ENCODE measurements at places on chromosomes 16 and 17. TPM values are rescaled to one million over a fixed set of nuclear protein-coding genes. Genes with fewer than 3 reads are reported as not detected.

DNA sequence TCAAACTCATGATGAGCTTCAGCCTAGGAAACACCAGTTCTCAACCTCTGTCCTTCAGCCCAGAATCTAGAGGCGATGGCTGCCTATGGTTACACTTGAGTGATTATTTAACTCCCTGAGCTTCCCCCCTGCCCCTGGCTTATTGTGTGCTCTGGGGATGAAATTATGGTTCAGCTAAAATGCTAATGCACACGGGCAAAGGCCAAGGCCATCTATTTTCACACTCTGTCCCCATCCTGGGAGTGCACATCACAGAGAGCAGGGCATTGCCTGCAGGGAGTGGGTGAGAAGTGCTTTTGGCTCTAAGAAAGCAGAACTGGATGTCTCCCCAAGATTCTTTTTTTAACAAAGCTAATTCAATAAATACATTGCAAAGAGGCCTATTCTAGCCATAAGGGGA is 21.6 kb upstream of the CACNG5 start:
- no peaks in the 10 kb centered on the region for H3K36me3 ChIP-seq
- no peak overlapping the region for H3K4me3 ChIP-seq
- DNase-seq = no peak
- H3K27me3 ChIP-seq = no peaks in the 10 kb centered on the region
- H3K4me1 ChIP-seq = 0 out of 2 replicates have a peak, but pooled peaks cover 2% of the 10 kb centered on the region

DNA sequence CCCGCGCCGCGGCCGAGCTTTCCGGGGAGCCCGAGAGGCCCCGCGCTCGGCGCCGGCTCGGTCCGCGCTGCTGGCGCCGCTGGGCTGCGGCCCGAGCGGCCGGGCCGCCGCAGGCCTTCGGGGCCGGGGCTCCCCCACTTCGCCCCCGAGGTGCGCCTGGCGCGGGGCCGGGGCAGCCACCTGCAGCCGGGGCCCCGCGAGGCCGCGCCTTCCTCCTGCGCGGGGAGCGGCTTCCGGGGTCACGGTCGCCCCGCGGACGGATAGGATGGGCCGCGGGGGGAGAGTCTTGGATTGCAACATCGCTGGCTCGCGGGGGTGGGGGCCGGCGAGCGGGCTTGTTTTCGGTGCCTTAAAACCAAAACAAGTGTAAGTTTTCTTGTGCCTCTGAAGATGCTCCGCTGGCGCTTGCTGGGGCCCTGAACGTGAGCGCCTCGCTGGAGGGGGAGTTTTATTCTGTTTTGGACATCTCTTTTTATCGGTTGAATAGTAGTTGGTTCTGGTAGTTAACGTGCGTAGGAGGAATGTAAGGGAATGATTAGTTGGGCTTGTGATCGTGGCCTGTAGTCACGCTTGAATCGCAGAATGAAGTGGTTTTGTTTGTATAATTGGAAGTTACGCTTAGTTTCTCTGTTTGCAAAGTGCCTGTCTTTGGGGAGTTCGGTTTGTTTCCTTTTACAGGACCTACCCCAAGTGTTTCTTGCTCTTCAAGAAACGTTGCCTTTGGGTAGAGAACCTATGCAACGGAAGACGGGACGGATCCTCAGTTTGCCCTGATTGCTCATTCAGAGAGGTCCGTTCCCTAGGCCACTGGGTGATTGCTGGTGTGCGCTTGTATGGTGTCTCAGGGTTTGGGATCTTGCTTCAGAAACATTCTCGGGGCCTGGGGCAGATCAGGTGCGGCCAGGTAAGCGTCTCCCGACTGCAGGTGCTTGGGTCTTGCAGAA is 724 bp downstream of the UBE2I start:
- peaks cover 18% of the 10 kb centered on the region for H3K4me1 ChIP-seq
- DNase-seq = peak; percentile 77
- H3K27ac ChIP-seq = peak overlapping the region; percentile 62
- H3K36me3 ChIP-seq = peaks cover 13% of the 10 kb centered on the region
- H3K4me3 ChIP-seq = peak overlapping the region; percentile 91

DNA sequence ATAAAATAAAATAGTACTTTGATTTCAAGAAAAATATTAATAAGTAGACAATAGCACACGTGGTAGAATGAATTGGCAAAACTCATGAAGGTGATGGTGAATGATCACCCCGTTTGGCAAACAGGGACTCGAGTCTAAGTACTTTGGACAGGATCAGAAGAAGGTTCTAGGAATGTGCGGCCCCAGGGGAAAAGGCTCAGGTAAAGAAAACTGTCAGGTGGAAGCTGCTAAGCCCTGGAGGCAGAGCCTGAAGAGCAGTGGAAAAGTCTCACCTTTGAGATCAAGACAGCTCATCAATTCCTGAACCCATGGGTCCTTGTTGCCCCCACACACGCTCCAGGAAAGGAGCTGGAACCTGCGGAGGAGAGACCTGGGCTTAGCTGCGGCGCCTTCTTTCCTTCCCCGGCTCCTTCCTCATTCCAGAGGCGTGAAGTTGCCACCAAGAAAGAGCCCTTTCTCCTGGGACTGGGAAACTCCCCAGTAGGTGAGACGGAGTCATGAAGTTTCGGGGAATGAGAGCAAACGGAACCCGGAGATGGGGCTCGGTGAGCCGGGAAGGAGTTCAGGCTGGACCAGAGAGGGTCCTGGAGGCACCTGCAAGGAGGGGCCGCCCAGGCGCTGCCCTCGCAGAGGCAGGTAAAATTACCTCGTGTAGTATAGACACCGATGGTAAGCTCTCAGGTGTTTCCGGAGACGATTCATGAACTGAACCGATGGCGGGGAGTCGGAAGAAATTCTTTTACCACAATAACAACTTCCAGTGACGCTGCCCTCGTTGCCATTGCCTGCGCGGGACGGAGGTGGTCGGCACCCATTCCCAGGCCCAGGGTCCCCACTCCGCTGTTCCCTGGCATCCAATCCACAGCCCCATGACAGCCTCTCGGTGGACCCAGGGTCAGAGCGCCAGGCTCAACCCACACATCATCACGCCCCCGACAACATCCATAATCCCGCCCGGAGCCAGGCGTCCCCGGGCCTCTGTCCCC is 1.2 kb upstream of the ZMYND15 start:
- peak; percentile 34 for DNase-seq
- H3K27ac ChIP-seq = no peak overlapping the region
- H3K36me3 ChIP-seq = no peaks in the 10 kb centered on the region
- peak overlapping the region; percentile 74 for H3K4me3 ChIP-seq
- H3K27me3 ChIP-seq = peaks cover 4% of the 10 kb centered on the region
- peaks cover 16% of the 10 kb centered on the region for H3K4me1 ChIP-seq

DNA sequence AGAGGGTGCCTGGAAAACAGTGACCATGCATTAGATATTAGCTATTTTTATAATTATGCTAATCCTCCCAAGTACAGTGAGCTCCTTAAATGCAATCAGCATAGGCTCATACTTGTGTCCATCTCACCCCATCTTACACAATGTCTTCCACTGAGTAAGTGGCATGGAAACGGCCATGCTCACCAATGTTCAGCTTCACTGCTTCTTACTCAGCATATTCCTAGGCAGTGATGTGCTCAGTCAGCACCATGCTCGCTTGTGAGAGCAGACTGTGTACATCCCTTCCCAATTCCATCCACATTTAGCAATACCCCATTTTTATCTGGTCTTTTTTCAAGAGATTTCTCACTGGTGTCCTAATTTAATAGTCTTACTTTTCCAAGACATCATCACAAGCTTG is 454.8 kb upstream of the SOX9 start:
- H3K36me3 ChIP-seq = no peaks in the 10 kb centered on the region
- no peak for DNase-seq
- H3K4me1 ChIP-seq = no peaks in the 10 kb centered on the region
- H3K27me3 ChIP-seq = peaks cover 3% of the 10 kb centered on the region

DNA sequence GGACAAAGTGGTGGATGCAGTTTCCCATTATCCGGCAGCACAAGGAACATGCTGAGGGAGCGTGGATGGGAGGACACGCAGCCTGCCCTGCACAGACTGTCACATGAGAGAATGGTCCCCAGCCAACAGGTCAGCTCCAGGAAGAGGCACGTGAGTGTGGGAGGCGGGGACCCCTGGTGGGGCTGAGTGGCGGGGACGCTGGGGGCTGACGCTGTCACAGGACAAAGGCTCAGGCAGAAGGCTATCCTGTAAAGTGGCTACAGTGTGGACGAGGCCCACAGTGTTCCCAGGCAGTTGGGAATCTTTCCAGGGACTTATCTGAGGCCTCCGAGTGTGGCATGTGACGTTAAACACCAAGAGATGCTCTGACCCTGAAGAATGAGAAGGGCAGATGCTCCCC is 30.4 kb downstream of the MBTPS1 start:
- H3K4me3 ChIP-seq = peak overlapping the region; percentile 33
- H3K27me3 ChIP-seq = no peaks in the 10 kb centered on the region
- peaks cover 32% of the 10 kb centered on the region for H3K36me3 ChIP-seq
- H3K4me1 ChIP-seq = peaks cover 54% of the 10 kb centered on the region
- no peak for DNase-seq

- H3K36me3 ChIP-seq = no peaks in the 10 kb centered on the region
- H3K27ac ChIP-seq = no peak overlapping the region
- DNase-seq = no peak
- H3K4me1 ChIP-seq = no peaks in the 10 kb centered on the region
These were observed 10.2 kb downstream of the RAB11FIP4 start for GRCh38 chr17:31401456-31402254.

DNA sequence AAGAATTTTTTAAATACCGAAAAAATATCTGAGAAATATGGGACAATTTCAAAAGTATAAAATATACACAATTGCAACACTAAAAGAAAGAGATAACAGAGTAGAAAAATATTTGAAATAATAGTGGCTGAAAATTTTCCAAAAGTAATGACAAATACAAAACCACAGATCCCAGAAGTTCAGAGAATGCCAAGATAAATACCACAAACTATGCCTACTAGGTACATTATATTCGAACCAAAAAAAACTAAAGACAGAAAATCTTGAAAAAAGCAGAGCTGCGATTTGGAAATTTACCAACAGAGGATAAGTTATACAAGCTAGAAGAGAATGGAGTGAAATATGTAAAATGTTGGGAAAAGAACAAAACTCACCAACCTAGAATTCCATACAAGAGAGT is 191.3 kb upstream of the ELAC2 start:
- DNase-seq = no peak
- H3K36me3 ChIP-seq = no peaks in the 10 kb centered on the region
- H3K4me3 ChIP-seq = no peak overlapping the region
- H3K4me1 ChIP-seq = no peaks in the 10 kb centered on the region
- H3K27ac ChIP-seq = no peak overlapping the region
- no peaks in the 10 kb centered on the region for H3K27me3 ChIP-seq

- no peak overlapping the region for H3K27ac ChIP-seq
- peaks cover 14% of the 10 kb centered on the region for H3K36me3 ChIP-seq
- no peak overlapping the region for H3K4me3 ChIP-seq
These were observed 116.8 kb upstream of the NETO2 start for GRCh38 chr16:47260503-47260902.

DNA sequence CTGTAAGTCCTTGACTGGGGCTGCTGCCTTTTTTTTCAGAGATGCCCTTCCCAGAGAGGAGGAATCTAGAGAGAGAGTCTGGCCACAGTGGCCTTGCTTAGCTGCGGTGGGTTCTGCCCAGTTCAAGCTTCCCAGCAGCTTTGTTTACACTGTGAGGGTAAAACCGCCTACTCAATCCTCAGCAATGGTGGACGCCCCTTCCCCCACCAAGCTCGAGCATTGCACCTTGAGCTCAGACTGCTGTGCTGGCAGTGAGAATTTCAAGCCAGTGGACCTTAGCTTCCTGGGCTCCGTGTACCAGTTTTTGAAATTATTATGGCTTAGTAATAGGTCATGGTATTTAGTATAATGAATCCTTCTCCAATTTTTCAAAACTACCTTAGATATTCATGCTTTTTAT is 395.4 kb downstream of the NPIPA7 start:
- no peak overlapping the region for H3K27ac ChIP-seq
- H3K4me3 ChIP-seq = no peak overlapping the region
- no peaks in the 10 kb centered on the region for H3K27me3 ChIP-seq
- DNase-seq = no peak
- peaks cover 5% of the 10 kb centered on the region for H3K4me1 ChIP-seq
- H3K36me3 ChIP-seq = no peaks in the 10 kb centered on the region

GRCh38 chr16:73036074-73036826 is 11.7 kb downstream of the ZFHX3 start:
- DNase-seq = peak; percentile 42
- no peaks in the 10 kb centered on the region for H3K36me3 ChIP-seq
- H3K27ac ChIP-seq = no peak overlapping the region

DNA sequence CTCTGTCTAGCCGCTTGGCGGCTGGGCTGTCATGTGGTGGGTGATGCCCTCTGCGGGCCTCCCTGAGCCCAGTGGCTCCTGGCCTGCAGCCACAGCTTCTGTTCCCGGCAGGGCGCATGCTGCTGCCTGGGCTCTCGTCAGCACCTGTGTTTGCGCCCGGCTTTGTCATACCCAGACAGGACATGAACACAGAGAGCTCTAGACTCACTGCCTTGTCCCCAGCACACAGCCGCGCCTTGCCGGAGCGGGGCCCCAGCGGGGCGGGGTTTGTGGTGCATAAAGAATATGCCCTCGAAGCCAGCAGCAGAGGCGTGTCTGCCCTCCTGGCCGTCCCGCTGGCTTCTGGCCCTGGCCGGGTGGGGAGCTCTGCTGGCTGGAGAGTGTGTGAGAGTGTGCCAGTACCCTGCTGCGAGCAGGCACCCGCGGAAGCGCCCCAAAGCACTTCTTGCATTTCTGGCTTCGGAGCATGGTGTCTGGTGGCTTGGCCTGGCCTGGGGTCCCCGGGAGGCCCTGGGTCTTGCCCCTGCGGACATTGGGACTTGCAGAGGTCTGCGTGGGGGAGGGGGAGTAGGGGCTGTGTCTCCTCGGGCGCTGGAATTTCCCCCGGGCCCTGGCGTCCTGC is 14.4 kb downstream of the ASPSCR1 start:
- H3K4me1 ChIP-seq = no peaks in the 10 kb centered on the region
- H3K4me3 ChIP-seq = no peak overlapping the region
- no peak overlapping the region for H3K27ac ChIP-seq
- no peaks in the 10 kb centered on the region for H3K36me3 ChIP-seq
- H3K27me3 ChIP-seq = no peaks in the 10 kb centered on the region

DNA sequence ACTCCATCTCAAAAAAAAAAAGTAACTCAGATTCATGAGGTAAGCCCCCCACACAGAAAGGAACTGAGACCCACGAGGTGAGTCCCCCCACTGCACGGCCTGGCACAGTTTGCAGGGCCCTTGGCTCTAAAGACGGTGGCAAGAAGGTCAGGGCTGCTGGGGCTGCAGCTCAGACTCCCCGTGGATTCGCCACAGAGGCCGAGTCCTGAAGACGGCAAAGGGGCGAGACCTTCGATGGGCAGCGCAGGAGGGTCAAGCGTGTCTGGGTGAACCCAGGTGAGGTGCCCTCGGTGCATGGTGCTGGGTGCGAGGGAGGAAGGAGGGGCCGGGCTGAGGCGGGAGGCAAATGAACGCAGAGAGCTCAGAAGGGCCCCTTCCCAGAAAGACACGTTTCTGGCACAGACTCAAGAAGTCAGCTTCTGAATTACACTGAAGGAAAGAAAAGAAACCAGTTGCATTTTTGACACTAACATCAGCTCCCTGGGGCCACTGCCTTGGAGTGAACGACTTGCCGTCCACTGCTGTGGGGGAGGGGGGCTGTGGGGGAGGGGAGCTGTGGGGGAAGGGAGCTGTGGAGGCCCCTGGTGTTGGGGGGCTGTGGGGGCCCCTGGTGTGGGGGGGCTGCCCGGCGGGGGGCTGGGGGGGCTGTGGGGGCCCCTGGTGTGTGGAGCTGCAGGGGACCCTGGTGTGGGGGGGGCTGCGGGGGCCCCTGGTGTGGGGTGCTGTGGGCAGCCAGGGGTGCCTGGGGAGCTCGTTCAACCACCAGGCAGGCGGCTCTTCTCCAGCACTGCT is 69.8 kb upstream of the METRNL start:
- DNase-seq = no peak
- no peaks in the 10 kb centered on the region for H3K4me1 ChIP-seq
- H3K27ac ChIP-seq = no peak overlapping the region
- H3K36me3 ChIP-seq = peaks cover 5% of the 10 kb centered on the region
- H3K4me3 ChIP-seq = no peak overlapping the region

The TP53TG3 gene
- total RNA-seq = not detected

The FAM20A gene
- total RNA-seq = not detected

The GPRC5C gene
- total RNA-seq = not detected

The SOX9 gene
- 30.3 TPM for total RNA-seq

The FUS gene
- 61.7 TPM for total RNA-seq

The HS3ST3B1 gene
- total RNA-seq = not detected

The IRX3 gene
- total RNA-seq = not detected

Data from Karpas-422 (cell line).